ENCODE measurements at places on chromosomes 12 and 14.

DNA sequence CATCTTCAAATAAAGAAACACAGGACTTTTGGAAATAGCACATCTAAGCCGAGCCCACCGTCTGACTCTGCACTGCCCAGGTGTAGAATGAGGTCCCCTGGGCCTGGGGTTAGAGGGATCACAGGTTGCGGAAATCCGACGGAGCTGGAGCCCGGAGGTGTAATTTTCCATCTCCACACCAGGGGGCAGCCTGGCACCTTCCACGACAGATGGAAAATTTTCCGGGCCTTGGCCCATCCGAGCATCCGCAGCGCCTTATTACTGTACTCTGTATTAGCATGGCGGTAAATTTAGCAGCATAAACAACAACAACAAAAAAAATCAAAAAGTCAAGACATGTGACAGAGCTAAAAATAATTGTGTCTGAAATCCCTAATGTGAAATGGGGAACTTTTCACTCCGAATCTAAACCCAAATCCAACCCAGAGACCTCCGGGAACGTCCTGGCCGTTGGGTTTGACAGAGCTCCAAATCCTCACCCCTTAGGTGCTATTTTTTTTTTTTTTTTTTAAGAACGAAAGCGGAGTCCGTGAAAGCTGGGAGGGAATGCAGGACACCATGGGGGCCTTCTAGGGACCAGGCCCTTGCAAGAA is 93.9 kb downstream of the KSR2 start:
- peak; percentile 48 for DNase-seq

DNA sequence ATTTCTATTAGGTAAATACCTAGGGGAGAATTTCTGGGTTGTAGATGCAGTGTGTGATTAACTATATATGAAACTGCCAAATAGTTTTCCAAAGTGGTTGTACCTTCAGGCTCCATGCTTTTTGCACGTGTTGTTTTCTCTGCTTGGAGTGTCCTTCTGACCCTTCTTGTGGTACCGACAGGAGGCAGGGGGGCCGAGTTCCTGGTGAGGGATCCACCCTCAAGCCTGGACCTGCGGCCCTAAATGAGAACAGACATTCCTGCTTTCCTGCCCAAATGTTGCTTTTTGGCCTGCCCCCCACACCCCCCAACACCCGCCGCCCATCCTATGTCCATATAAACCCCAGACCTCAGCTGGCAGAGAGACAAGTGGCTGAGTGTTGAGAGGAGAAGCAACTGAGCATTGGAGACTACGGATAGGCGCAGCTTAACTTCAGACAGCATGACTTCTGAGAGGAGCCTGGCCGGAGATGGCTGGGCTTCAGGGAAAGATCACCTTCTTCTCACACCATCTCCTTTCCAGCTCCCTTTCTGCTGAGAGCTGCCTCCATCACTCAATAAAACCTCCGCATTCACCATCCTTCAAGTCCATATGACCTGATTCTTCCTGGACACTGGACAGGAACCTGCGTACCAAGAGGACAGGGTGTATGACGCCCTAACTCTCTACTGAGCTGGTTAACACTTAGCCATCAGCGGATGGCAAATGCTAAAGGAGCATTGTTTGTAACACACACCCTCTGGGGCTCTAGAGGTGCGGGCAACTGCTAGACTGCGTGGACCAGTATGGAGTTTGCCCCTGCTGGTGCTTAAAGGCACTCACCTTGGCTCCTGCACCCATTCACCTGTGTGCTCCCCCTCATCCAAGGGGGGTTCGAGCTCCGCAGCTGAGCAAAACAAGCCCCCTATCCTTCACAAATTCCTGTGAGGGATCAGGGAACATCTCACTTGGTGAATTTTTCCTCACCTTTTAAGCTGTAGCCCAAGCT is 194.7 kb upstream of the FBXO33 start:
- DNase-seq = no peak

- DNase-seq = peak; percentile 35
These were observed at the start of gene IRAK3 for GRCh38 chr12:66188584-66189485. IRAK3 (plus strand) TSS chr12:66189214; CDS start chr12:66189300, 86 bp downstream.

- DNase-seq = no peak
These were observed 612 bp upstream of the SLC25A3 start for GRCh38 chr12:98592825-98593322.

DNA sequence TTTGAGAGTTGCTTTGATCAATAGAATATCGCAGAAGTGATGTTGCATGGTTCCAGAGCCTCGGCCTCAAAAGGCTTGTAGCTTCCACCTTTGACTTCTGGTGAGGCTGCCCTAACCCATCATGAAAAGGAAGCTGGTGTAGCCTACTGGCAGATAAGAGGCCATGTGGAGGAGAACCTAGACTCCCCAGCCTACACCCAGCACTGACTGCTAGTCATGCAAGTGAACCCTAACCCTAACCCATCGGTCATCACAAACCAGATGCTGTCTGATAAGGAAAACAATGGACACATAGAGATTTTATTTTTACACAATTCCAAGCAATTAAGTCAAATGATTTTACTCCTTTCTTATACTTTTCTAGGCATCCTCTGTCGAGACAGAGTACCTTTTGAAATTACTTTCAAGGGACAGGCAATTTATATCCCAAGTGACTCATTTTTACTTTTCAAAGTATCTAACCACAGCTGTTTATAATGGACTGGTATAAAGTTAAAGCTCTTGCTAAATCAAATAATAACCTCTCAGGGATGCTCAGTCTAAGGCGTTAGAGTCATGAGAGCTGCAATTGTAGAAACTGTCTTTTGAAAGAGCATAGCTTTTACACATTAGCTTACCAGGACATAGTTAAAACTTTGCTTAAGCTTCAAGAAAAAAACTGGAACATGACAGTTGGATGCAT is 17.6 kb downstream of the PTPRB start:
- DNase-seq = no peak

- DNase-seq = no peak
These were observed 11.5 kb downstream of the COL2A1 start for GRCh38 chr12:47992776-47993175.
